Cortex of kidney (tissue), 1 donor: ENCODE measurements at places on chromosomes 6 and 20.

DNA sequence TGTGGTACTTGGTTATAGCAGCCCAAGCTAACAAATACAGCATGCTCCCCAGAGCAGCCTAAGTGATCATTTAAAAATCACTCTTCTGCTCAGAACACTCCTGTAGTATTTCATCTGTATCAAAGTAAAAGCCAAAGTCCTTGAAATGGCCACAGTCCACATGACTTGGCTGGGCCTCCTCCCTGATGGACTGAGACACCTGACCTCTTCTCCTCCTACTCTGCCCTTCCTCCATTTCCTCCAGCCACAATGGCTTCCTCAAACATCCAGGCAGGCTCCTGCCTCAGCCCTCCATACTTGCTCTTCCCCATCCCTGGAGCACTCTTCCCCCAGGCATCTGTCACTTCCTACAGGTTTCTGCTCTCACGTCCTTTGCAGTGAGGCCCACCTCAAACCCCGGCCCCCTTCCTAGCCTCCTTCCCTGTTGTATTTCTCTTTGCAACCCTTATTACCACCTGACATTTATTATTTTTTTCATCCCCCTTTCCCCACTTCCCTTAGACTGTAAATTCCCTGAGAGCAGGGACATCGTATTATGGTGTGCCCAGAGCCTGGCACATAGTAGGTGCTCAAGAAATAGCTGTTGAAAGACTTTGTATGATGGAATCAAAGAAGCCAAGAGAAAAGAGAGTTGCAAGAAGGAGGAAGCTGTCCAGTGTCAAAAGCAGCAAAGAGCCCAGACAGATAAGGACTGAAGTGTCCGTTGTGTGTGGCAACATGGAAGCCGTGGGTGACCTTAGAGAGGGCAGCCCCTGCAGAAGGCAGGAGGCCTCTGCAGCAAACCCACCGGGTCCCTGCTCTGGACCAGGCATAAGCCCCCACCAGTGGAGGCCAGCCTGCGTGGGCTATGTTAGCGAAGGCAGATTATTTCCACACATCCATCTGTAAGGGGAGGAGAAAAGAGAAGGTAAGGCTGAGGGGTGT is 87.5 kb downstream of the TRERF1 start:
- no peak for DNase-seq

DNA sequence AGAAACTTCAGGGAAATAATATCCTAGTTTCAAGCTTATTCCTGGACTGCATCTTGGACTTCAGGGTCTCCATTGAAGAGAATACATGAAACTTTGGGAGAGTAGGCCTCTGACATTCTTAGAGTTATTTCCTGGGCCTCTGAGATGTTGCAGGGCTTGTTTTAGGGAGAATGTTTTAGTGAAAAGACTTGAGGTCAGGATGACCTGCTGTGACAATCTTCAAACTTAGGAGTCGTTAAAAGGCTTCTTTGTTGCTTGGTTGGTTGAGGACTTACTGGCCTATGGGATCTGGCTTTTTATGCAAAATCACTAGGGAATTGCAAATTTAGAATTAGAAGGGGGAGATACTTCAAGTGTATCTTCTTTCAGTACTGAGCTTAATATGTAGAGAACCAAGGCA is 613.2 kb upstream of the FLRT3 start:
- no peak for DNase-seq

DNA sequence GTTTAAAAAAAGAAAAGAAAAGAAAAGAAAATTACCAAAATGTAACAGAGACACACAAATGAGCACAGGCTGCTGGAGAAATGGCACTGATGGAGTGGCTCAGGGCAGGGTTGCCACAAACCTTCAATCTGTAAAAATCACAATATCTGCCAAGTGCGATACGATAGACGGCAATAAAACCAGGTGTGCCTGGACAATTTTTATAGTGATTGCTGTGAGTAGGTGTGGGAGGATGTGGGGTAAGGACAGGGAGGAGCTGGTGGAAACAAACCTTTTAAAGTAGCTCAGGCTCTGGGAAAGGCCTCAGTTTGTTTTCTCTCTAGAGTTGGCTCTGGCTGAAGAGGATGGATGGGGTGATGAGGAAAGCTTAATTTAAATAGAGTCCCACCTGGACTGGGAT is 592.7 kb upstream of the AGPAT4 start:
- no peak for DNase-seq

DNA sequence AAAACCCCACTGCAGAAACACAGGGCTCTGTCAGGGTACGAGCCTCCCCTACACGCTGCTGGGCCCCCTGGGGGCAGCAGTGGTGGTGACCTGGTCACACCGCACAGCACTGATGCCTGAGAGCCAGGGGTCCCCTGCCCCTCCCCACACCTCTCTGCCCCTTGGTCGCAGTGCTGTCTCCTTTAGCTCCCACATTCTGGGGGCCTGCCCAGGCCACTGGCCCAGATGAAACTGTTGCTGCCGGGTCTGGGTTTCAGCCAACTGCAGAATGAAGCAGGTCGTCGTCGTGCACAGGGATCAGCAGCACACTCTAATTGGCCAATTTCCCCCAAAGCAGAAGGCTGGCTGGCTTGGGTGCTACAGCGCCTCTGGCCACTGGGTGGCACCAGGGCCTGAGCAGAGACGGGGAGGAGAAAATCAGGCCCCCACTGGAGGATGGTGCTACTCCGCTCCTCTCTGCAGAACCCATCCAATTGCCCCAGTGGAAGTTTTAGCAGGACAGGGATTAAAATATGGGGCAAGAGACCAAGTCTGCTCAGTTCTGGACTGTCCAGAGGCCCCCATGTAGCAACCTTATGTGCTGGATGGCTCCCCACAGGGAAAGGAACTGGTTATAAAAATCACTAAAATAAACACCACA is 26.1 kb downstream of the DIDO1 start:
- no peak for DNase-seq

- DNase-seq = no peak
Observed at GRCh38 chr6:67190733-67191132, 1444.3 kb upstream of the ADGRB3 start.

GRCh38 chr20:36991703-36992102 is 40.2 kb upstream of the SAMHD1 start:
- no peak for DNase-seq

- DNase-seq = no peak
Observed at GRCh38 chr6:19413323-19413722, 423.8 kb upstream of the ID4 start.

DNA sequence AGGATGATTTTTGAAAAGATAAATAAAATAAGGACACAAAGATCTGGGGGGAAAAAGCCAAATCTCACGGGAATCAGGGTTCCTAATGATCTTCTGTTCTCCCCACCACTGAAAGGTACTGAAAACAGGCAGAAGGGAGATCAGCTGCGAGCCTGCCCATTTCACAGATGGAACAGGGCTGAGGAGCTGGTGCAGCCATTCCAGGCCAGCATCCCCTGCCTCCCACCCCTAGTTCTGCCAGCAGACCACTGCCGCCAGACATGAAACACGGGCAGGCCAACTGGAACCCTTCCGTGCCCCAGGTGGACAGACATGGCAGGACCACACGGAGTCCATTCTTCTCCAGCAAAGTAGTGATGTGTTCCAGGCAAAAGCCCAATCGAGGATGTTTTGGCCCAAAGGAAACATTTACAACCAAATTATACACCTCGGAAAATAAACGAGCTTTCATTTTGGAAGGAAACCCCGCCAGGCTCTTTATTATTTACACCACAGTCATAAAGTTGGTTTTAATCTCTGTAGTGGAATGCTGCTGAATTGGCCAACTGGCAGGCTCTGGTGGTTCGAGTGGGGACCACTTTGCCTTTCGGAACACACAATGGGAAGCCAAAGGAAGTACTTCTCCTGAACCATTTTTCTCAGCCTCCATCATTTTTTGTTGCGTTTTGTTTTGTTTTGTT is 28.2 kb downstream of the ISM1 start:
- no peak for DNase-seq

- no peak for DNase-seq
Observed at GRCh38 chr6:34544776-34545471, 11.2 kb downstream of the SPDEF start.

DNA sequence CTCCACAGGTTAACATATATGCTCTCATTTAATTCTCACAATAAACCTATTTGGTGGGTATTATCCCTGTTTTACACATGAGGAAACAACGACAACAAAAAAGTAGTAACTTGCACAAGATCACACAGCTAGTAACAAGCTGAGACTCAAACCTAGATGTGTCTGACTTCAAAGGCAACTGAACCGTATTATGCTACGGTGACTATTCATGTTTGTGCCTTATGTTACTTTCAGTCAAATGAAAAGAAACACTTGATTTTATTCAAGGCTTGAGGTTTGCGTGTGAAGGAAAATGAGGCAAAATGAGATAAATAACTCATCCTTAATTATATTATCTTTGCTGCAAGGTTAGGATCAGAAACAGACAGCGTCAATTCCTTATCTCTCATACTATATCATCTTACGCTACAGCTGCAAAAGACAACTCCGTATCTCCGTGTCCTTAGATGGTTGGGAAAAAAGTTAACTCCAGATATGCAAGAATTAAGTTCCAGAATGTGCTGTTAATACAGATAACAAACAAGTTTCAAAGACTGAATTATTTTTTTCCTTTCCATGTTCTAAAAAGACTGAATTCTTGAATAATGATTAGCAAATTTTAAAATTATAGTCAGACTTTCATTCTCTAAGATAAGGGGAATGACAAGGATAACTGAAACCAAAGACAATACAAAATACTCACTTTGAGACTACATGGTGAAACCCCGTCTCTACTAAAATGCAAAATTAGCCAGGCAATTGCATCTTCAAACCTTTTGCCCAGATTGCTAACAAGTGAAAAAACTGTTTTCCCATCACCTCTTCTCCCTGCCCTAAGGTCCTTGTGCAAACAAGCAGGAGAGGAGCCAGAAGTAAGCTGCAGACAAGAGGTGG is 27.8 kb downstream of the STAU1 start:
- no peak for DNase-seq

DNA sequence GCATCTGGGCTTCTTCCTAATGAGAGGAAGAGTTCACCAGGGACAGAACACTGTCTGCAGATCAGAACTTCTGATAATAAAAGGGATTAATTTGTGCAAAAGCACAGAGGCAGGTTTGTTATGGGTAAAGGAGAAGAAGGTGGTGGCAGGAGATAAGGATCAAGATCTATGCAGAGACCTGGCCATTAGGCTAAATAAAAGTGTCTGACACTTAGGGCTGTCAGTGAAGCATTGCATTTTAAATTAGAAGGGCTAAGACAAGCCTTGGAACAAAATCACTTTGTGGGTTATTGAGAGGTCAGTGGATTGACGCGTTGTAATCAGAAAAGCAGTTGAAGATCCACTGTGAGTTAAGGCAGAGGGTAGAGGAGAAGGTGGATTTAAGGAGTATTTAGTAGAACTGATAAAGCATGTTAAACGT is 76.8 kb downstream of the MAP3K4 start:
- DNase-seq = no peak

GRCh38 chr6:85321906-85322305 is 128.0 kb upstream of the NT5E start:
- no peak for DNase-seq

- no peak for DNase-seq
Observed at GRCh38 chr20:24694157-24694726, 224.8 kb downstream of the SYNDIG1 start.

- DNase-seq = no peak
Observed at GRCh38 chr6:133242637-133243585, 1.8 kb downstream of the EYA4 start.

- DNase-seq = no peak
Observed at GRCh38 chr6:4575714-4576113, 200.5 kb upstream of the CDYL start.

DNA sequence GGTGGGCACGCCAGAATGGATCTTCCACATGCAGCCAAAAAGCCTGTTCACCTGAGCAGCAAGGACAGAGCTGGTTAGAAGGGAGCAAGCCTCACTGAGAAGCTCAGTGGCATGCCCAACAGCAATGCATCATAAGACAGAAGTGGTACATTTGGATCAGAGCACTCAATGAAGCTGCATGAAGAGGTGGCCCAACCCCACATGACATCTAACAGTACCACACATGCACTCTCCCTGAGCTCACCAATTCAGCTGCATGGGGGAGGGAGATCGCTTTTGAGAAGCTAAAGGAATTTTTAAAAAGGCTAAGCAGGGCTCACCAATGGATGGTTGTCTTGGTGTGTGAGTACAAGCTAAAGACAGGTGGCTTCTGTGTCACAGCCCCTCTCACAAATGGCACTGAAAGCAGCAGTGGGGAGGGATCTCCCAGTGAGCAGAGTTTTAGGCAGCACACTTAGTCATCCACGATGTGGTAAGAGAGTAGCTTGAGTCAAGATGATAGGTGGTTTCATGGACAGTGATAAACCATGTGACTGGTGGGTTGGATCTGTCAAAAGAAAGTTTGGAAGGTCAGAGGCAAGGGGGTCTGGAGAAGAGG is 166.6 kb upstream of the TAB2 start:
- no peak for DNase-seq

DNA sequence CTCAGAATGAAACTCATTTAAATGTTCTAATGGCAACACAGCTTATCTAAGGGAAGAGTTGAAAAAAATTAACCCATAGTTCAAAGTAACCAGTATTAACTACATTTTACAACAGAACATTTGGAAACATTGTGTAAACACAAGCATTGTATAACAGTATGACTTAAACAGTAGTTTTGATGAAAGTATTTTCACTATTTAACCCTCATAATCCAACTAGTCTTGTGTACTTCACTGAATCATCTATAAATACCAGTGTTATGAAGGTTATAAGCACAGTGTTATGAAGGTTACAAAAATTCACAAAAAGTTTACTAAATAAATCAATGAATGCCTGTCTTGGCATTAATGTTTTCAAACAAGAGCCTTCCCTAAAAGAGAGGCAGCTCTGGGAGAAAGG is 66.5 kb downstream of the REV3L start:
- no peak for DNase-seq

DNA sequence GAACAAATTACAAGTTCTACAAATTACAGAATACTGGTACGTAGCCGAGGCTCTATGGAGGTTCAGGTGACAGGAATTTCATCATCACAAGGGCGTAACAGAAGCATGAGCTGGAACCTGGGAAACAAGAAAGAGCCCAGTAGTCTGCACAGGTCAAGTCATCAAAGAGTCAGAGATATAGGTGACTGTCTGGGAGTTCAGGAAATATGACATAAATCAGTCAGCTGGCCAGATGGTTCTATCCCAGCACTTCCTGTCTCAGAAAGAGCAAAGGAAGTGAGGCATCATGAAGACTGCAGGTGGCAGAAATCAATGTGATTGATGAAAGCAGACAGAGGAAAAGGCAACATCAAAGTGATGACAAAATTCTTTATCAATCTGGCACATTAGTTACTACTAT is 23.3 kb downstream of the MYCT1 start:
- DNase-seq = no peak

GRCh38 chr6:144285548-144285797 is 338 bp downstream of the UTRN start:
- DNase-seq = no peak

- DNase-seq = no peak
Observed at GRCh38 chr6:147023148-147023547, 181.1 kb upstream of the STXBP5 start.
